ENCODE measurements at places on chromosomes 13 and 19.
A peak's percentile ranks its signal among the peaks of the same experiment; 100 is the strongest.

- DNase-seq = peak; percentile 87
Measured at GRCh38 chr13:43107780-43108179, 84.4 kb downstream of the DNAJC15 start.

- DNase-seq = no peak
Measured at GRCh38 chr19:8831832-8832131, 322 bp downstream of the ZNF558 start.

- no peak for DNase-seq
Measured at GRCh38 chr19:292951-293350, 1.7 kb upstream of the PLPP2 start.

DNA sequence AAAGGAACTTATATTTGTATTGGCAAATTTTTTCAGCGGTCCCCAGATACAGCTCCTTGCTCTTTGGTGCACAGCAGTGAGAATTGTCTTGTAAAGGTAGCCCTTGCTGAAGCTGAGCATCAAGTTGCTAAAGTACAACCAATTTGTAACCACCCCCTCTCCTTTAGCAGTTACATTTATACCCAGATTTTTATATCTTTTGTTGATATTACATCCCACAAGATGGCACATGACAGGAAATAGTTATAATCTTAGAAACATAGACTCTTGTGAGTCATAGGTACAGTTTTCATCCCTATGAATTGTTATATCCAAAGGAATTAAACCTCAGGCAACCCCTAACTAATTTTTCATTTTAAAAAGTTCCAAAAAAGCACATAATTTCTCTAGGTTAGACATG is 523.0 kb upstream of the SLITRK1 start:
- peak; percentile 27 for DNase-seq

DNA sequence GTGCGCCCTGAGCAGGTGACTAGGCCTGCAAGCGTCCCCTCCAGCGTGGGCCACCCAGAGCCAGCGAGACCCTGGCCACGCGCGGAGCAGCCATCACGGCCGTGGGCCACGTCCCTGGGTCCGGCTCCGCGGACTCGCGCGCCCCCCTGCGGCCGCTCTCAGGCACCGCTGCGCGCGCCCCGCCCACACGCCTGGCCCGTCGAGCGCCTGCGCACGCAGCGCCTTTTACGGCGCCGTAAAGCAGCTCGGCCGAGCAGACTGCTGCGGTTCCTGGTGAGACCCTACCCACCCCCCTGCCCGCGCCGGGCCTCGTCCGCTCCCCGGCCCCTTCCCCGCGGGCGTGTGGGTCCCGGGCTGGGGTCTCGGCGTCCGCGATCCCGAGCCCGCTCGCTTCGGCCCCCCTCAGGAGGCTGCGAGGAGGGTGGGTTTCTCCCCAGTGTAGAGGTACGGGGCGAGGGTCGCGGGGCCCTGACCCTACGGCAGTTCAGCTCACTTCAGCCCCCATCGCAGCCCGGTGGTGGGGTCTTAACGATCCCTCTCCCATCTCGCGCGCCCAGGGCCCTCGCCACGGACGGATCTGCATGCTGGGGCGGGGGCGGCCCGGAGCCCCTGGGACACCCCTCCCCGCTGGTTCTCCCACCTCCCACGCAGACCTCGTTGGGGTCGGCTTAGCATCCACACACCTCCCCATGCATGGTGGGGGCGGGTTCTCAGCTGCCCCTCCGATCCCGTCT is at the start of gene TRAPPC5:
Gene TRAPPC5 (plus strand): TSS at position 228 of the 734 bp plus-strand sequence. CDS start 1,421 bp downstream, outside the sequence.
- peak; percentile 80 for DNase-seq

DNA sequence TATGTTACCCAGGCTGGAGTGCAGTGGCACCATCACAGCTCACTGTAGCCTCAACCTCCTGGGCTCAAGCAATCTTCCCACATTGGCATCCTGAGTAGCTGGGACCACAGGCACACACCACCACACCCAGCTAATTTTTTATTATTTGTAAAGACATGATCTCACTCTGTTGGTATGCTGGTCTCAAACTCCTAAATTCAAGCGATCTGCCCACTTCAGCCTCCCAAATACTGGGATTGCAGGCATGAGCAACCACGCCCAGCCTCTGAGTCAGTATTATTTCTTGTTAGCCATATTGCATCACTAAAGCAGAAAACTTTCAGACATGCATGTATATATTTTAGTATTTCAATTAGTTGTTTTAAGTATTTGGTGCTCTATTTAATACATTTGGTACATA is 376.4 kb downstream of the GPC6 start:
- peak; percentile 90 for DNase-seq

DNA sequence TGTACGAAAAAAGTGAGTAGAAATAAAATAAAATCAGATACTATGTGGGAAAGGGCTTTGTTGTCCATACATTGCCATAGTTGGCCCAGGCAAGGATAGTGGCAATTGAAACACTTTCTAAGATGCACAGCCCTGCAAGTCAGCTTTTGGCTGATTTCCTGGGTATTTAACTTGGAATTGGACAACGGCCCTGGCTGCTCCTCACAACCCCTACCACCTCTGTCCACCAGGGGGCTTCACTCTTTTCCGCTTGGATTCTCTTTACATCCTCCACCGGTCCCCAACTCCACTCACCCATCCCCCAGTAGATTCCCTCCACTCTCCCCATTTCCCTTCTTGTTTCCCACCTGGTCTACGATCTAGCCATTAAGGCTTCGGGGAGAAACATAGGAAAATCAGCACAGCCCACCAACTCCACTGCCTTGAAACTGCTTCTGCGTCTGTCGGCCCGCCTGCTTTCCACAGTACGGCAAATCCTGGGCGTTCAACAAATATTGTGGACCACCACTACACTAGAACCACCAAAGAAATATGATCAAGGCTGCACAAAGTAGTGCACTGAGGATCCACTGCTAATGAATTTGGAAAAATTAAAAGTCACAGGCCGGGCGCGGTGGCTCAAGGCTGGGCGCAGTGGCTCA is 48.6 kb upstream of the GTF3A start:
- DNase-seq = peak; percentile 77

GRCh38 chr13:77219401-77219800 is 107.5 kb downstream of the MYCBP2 start:
- DNase-seq = no peak

DNA sequence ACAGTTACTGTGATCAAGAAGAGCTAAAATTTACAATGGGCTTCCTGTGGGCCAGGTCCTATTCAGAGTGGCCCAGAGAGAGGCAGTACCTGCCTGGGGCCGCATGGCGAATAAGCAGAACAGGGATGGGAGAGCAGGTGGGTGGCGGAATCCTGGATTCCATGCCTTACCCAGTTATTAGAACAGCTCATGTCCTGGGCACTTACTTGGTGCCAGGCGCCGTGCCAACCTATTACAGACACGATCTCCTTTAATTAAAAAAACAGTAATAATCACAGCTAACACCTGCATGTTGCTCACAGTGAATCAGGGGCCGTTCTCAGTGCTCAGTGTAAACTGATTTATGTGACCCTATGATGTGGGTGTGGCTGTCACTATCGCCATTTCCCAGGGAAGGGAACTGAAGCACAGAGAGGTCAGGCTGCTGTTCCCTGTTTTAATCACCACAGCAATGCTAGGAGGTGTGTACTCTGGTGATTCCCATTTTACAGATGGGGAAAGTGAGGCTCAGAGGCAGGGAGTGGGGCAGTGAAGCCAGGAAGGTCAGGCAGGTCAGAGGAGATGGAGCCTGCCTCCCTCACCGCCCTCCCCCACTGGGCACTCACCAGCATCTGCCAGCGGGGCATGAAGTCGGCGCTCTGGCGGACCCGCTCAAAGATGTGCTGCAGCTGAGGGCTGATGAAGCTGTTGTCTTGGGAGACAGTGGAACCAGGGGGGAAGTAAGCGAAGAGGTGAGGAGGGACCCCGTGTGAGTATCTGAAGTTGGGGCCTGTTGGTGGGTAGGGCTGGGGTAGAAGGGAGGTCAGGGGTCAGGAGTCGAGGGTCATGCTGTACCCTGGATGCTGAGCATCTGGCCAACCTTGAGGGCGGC is 12.0 kb downstream of the COQ8B start:
- DNase-seq = no peak

DNA sequence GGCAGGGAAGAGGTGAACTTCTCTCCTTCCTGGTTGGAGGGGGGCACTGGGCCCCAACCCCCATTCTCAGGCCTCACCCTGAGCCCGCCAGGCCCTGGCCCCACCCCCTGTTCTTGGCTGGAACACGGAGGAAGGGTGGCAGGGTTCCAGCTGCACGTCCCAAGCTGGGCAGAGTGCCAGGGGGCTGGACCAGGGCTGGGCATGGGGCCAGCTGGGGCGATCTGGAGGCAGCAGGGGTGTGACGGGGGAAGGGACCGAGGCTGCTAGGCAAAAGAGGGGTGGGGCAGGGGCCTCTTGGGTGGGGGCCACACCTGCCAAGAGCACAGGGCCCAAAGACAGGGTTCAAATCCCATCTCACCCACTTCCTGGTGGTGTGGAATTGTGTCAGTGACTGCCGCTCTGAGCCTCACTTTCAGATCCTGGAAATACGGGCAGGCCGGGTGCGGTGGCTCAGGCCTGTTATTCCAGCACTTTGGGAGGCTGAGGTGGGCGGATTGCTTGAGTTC is 2.2 kb downstream of the HIF3A start:
- peak; percentile 89 for DNase-seq

- DNase-seq = no peak
Measured at GRCh38 chr13:71624653-71625600, 242.1 kb downstream of the DACH1 start.

DNA sequence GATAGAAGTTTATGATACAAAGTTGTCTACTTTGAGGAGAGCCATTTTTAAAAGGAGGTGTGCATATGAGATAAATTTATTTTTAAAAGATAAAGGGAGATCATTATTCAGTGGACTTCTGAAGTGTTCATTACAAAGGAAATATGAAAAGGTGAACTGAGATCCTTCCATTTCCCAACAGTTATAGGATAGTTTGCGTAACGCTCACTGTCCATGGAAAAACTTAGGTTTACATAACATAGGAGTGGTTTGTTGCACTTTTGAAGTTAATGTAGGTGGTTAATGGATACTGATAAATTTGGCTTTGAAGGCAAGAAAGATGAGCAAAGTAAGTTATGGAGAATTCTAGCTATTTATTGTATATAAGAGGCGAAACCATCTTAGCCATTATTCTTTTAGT is 92.5 kb downstream of the WDFY2 start:
- DNase-seq = no peak

- no peak for DNase-seq
Measured at GRCh38 chr13:73340069-73340468, 281.3 kb downstream of the KLF5 start.

DNA sequence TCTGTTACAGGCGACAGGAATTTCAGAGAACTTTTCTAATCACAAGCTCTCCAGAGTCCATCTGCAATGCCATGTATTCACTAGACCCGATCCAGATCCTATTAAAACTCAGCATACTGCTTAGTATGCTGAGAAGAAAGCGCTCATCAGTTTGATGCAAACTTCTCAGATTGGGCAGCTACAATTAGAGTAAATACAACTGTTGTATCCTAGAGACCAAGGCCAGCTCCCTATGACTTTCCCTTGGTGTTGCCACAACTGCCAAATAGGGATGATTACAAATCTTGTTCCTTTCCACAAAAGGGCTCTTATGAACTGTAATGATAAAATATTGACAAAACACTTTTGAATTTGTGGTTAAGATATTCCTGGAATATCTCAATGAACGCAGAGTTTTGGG is 191.2 kb downstream of the SPRY2 start:
- DNase-seq = no peak

GRCh38 chr19:3979674-3980352 is 5.5 kb downstream of the EEF2 start:
- DNase-seq = no peak

- no peak for DNase-seq
Measured at GRCh38 chr13:113273321-113273720, 23.7 kb upstream of the LAMP1 start.

DNA sequence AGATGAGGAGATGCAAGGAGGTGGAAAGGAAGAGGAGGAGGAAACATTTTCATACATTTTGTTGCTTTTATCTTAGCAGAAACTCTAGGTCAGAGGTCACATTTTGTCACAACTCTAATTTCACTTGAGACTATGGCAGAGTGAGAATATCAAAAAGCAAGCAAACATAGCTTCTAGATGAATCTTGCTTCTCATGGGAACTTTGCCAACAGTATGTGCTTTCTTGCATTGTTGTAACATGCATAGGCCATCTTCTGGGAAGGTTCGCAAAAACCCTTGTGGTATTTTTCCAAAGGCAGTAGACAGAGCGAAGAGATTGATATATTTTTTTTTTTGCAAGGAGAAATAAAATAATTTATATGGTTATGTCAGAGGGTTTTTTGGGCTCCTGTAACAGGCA is 291.3 kb downstream of the MTUS2 start:
- peak; percentile 10 for DNase-seq

DNA sequence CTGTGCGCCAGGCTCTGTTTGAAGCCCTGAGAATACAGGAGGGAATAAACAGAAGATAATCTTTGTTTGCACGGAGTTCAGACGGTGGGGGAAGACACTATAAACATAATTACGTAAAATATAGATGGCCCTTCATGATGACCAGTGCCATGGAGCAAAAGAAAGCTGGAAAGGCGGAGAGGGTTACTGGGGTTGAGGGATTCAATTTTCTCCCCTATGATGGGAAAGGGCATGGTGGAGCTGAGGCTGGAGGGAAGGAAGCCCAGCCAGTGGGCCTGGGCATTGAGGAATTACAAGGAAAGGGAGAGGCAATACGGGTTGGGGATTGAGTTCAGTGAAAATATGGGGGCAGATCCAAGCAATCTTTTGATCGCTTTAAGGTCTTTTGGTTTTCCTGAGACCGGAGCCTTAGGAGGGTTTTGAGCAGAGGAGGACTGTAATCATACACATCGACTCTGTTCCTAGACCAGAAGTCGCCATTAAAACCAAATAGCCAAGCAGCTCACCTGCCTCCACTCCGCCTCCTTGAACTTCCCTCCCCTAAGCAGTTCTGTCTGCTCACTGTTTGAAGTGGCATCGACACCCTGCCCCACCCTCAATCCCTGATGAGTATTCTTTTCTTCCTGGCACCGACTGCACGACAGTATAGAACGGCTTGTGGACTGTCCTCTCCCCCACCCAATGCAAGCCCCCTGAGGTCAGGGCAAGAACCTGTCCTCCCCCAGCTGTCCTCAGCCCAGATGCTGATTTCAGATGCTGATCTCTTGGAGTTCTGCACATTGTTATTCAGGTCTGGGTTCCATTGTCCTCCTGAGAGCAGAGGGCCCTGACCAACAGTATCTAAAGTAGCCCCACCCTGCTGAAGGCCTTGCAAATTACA is 813 bp upstream of the ZNF296 start:
- DNase-seq = no peak

- no peak for DNase-seq
Measured at GRCh38 chr19:4401769-4402170, 670 bp upstream of the CHAF1A start.

Data from fibroblast of upper back skin (primary cell).